ENCODE measurements at places on chromosomes 3 and 15. TPM values are rescaled to one million over a fixed set of nuclear protein-coding genes. Genes with fewer than 3 reads are reported as not detected.

GRCh38 chr15:33766389-33766788 lies 201.9 kb upstream of the CHRM5 start:
- no peak for DNase-seq

The SLC51B gene
- total RNA-seq = not detected

The SNURF gene
- 14.7 TPM for total RNA-seq

The FBXL22 gene
- not detected for total RNA-seq

DNA sequence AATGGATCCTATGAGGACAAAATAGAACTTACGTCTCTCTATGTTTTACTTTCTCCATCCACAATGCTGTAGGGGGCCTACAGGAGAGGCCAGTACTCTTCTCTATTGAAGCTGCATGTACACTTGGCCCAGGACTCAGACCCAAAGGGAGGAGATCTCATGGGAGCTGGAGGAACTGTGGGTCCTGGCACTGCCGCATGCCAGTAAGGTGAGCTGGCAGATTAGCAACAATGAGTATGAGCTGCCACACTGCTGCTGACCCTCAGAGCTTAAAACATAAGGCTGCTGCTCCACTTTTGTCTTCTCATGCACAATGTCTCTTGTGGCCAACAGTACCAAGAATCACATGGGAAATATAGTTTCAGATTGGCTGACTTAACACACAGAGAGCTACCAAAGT lies 57.8 kb upstream of the TBC1D5 start:
- no peak for DNase-seq

DNA sequence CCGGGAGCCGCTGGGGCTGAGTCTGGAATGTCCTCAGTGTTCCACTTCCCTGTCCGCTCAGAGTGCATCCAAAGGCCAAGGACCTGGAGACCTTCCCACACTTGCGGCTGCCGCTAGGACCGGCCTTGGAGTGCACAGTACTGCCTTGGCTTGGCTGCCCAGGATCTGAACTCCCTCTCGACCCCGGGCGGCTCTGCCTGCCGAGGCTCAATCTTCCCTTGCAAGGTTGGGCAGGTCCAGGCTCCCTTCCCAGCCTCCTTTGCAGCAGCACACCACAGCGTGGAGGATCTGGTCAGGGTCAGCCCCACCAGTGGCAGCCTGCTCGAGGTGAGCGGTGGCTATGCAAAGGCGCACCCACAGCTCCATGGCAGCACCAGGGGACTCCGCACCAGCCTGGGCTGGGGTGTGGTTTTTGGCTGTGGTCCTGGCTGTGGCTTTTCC lies 69.2 kb downstream of the PLXNA1 start:
- DNase-seq = peak; percentile 71

- no peak for DNase-seq
Observed at GRCh38 chr15:63442080-63442479, 60.4 kb upstream of the CA12 start.

The ZIC1 gene
- total RNA-seq = not detected

The ZNF501 gene
- total RNA-seq = 8.8 TPM

GRCh38 chr3:59510576-59510975 lies 460.8 kb upstream of the CFAP20DC start:
- no peak for DNase-seq

Measured in upper lobe of left lung (tissue), 6 donors.